ENCODE measurements at places on chromosomes 4 and X.
A peak's percentile ranks its signal among the peaks of the same experiment; 100 is the strongest.

GRCh38 chr4:47749060-47749459 is 88.8 kb downstream of the CORIN start:
- no peak for DNase-seq

GRCh38 chr4:56080384-56080783 is 131.6 kb downstream of the CEP135 start:
- DNase-seq: no peak

GRCh38 chr4:73752424-73752823 is 12.1 kb downstream of the CXCL8 start:
- no peak for DNase-seq

GRCh38 chrX:133726642-133727041 is 258.8 kb downstream of the GPC3 start:
- no peak for DNase-seq

GRCh38 chr4:39304651-39305050 is 61.5 kb downstream of the RFC1 start:
- no peak for DNase-seq

GRCh38 chr4:15233264-15233597 is 194.6 kb upstream of the C1QTNF7 start:
- no peak for DNase-seq

GRCh38 chr4:960636-961350 is 12.6 kb downstream of the DGKQ start:
- DNase-seq: no peak

GRCh38 chr4:128635141-128635954 is 174.2 kb upstream of the JADE1 start:
- DNase-seq: no peak

DNA sequence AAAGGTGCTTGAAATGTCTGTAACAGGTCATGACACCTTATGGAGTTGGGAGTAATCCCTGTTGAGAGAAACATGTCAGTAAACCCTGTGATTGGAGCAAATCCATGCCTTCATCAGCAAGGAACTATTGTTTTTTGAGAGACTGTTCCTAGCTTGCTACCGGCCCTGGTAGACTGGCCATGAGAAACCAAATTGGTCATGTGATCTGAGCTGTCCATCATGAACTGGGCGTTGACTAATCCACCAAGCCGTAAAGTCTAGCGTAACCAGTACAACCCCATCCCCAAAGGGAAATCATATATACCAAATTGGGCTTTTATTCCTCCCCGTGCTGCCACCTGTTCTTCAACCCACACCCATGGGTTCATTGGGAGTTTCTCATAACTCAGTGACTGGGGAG is 143.7 kb downstream of the PHF8 start:
- DNase-seq: no peak

DNA sequence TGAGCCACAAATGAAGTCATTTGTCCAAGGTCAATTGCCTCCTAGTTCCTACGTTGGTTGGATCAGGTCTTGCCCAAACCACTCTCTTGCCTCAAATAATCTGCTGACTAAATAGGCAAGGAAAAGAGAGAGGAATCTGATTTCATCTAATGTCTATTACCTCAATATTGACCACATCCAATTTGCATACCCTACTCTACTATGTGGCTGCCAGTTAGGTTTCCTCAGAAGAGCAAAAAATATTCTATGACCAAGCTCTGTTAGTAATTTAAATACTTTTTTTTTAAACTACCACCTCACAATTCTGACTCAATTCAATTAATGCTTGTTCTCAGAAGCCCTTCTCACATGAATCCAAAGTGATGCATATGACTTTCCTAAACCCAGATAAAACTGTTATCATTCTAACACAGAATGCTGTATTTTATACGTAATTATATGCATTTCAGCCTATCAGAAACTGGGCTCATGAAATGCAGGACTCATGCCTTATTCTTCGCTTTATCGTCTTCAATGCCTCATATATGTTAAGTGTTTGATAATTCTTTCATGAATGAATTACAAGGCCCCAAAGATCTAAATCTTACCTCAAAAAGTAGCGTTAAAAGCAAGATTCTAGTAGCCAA is 98.6 kb downstream of the HUWE1 start:
- DNase-seq: no peak

DNA sequence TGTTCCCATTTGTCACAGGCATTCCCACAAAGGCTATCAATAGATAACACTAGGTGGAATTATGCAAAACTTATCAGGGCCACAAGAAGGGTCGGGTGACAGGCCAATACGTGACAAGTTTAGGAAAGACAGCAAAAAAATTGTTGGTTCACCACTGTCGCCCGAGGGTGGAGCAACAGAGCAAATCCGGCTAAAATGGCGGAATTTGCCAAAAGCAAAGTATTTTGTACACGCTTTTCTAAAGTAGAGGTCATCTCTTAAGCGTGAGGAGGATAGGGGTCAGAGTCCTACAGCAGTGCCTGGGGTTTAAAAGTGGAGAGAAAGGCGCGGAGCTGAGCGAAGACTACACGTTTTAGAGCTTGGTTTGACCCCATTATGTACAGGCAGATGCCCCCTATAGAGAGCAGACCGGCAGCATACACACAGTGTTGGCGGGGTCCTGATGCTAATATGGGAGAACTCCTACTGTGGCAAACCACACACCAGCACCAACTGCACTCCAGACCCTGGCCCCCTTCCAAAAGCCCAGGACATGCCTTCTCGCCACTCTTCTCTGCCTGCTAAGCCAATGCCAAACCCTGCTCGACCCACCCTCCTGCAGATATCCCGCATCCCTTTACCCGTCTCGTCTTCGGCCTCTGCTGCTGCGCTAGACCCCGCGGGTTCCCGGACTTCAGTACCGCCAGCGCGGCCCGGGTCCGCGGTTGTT is 733 bp downstream of the CCNA2 start:
- peak; percentile 45 for DNase-seq

DNA sequence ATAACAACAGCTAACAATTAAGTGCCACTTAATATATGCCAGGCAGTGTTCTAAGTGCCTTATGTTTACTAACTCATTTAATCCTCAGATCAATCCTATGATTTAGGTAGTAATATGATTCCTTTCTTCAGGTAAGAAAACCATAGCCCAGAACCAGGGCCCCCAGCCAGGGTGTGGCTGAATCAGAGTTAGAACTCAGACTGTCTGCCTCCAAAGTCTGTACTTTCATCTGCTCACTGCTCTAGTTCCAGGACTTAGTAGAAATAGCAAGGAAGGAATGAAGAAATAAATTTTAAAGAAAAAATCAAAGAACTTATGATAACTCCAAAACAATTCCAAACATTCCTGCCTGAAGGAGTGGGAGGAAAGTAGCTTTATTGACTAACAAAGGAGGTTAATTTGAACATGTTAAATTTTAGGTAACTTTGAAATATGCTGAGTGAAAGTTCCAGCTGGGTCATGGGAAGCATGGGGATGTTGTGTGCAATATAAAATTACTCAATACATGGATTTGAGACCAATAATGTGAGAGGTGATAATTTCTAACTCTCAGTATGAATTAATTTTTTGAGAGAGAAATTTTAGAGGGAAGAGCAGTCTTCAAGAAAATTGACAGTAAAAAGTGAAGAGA is 8.8 kb upstream of the ADH1C start:
- DNase-seq: no peak

DNA sequence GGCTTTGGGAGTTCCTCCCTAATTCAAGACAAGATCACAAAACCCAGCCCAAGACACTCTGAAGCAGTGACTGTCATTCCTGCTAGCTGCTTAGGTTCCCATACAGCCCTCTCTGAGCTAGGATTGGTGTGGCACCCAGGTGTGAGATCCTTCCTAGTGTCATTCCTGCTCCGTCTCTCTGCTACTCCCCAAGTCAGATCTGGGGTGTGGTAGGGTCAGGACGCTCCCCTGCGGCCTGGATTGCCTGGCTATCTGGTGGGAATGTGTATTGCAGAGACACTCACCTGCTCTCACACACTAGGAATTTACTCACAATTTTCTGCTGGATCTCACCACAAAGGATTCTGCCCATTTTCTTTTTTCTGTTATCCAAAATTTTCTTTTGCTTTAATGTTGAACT is 560.8 kb upstream of the ATOH1 start:
- no peak for DNase-seq

GRCh38 chr4:55398461-55398860 is 2.7 kb downstream of the TMEM165 start:
- DNase-seq: no peak

- DNase-seq: no peak
Observed at GRCh38 chr4:168177546-168178149, 85.3 kb downstream of the ANXA10 start.

GRCh38 chr4:76058302-76058701 is 16.2 kb upstream of the ART3 start:
- DNase-seq: no peak

DNA sequence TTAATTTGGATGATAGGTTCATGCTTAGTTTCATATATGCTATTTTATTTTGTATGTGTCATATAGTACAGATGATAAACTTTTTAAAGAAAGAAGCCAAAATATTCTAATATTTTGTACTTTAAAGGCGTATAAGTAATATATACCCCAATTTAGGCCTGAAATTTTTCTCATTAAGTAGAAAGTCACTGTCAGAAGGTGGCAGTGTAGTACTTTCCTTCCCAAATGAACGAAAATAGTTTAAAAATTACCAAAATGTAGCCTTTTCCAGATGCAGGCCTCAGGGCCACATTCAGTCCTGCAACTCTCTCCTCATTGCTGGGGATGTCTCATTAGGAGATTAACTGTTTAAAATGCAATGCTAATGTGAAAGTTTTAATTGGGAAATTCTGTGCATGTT is 1263.6 kb downstream of the C4orf33 start:
- DNase-seq: no peak

- DNase-seq: no peak
Observed at GRCh38 chr4:157722146-157722545, 450.7 kb downstream of the GASK1B start.

GRCh38 chr4:38017609-38018008 is 57.4 kb downstream of the PTTG2 start:
- no peak for DNase-seq

- DNase-seq: no peak
Observed at GRCh38 chr4:159823743-159824142, 720.9 kb downstream of the RAPGEF2 start.

Data from RWPE2 (cell line).